ENCODE measurements at places on chromosomes 1 and 21.

- no peak for DNase-seq
Observed at GRCh38 chr1:155513300-155513916, 49.2 kb downstream of the ASH1L start.

- no peak for DNase-seq
Observed at GRCh38 chr21:36707763-36708285, 8.9 kb downstream of the SIM2 start.

GRCh38 chr1:179046808-179047635 is 21.3 kb downstream of the FAM20B start:
- no peak for DNase-seq

GRCh38 chr1:164233149-164233548 is 325.8 kb upstream of the PBX1 start:
- DNase-seq = no peak

DNA sequence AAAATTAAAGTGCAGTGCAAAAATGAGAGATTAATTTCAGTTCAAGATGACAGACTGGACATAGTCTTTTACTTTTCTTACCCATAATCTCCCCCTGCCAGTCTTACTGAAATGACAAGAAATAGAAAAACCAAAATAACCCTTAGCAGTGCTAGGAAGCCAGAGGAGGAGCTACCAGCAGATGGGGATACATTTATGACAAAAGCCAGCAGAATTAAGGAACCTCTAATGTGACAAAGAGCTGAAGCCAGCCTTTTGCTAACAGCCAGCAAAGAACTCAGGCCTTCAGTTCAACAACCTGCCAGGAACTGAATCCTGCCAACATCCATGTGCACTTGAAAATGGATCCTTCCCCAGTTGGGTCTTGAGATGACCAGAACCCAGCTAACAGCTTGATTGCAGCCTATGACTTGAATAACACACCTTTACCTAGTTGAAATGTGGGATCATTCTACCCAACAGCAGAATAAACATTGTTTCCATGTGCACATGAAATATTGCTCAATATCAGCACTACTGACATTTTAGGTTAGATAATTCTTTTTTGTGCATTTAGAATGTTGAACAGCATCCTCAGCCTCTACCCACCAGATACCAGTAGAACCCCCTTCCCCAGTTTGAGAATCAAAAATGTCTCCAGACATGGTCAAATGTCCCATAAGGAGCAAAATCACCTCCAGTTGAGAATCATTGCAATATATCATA is 7.9 kb upstream of the TRAF5 start:
- no peak for DNase-seq

DNA sequence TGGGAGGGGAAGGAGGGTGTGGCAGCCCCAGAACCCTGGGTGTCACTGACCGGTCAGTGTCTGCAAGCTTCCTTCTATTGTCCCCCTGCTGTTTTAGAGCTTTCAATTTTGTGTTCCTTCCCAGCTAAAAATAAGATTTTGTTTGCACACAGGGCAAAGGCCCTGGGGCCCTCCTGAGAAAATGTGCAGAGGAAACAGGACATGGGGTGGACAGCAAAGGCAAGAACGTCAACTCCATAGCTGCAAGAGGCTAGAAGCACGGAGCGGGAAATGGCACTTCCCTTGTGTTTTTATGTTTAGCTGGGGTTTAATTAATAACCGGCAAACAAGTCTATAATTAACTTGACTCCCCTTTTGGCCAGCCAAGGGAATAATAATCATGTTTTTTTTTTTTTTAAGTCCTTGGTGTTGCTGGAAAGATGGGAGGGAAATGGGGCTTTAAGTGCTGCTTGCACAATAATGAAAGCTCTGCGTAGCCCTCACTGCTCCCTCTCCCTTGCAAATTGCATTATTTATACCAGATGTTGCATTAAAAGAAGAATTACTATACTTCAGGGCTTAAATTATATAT is 261.4 kb upstream of the USP24 start:
- no peak for DNase-seq

- no peak for DNase-seq
Observed at GRCh38 chr1:181405584-181405983, 77.7 kb upstream of the CACNA1E start.

- no peak for DNase-seq
Observed at GRCh38 chr1:67401443-67401842, 28.8 kb downstream of the SERBP1 start.

DNA sequence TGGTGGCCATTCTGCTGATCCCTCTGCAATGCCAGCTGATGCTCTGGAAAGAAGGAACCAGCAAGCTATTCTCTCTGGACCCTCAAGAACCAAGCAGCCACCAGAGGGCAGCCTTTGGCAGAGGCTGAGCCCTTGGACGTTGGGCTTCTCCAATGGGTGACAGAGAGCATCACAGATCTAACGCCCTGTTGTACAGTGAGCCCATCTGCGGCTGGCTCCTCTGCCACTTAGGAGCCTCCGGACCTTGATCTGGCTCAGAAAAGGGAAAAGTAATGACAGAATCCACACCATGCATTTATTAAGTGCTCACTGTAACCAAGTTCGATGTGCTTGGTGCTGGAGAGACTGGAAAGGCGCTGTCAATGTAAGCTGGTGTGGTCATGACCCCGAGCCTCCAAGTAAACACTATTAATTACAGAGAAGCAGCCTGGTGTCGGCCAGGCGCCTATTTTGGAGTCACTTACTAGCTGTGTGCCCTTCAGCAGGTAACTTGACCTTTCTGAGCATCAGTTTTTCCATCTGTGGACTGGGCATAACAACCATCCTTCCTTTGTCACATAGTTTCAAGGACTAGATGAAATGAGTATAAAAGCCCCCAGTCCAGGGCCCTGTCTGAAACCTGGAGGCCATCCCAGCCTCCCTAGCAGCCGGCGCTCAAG is 34.9 kb downstream of the ECE1 start:
- DNase-seq = peak; percentile 60

GRCh38 chr1:205355075-205355453 is 1.7 kb downstream of the KLHDC8A start:
- DNase-seq = no peak

DNA sequence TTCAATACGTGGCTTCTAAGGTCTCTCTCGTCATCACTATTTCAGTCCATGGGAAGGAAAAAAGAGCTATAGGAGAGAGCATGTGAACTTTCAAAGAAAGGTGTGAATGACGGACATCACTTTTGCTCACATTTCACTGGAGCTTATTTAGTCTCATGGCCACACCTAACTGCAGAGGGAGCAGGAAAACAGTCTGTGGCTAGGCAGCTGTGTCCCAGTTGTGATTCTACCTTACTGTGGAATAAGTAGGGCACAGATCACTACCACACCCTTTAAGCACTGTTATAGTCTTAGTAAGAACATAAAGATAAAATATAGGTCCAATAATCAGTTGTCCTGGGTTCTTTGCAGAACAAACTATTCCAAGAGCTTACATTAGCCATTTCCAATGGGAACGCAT is 192.9 kb downstream of the NRIP1 start:
- no peak for DNase-seq

DNA sequence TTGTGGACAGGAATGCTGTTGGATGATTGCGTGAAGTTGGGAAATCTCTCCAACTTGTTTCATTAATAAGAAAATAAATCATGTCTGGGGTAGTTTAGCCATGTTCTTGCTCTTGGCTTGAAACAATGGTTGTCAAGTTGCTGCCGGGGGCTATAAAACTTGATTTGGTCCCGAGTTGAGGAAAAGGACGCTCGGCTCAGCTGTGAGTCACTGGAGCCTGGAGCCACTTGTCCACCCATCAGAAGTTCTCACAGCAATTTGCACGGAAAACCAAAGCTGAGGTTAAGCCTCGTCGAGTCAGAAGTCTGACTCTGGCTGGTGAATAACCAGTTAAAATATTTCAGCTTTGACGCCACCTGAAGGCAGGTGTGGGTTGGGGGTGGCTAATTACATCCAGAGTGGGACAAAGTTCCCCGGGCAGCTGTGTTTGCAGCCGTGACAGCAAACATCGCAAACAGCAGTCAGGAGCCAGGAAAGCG is 19.7 kb upstream of the RIPK4 start:
- DNase-seq = no peak

- no peak for DNase-seq
Observed at GRCh38 chr1:190759807-190760206, 282.1 kb upstream of the BRINP3 start.

GRCh38 chr1:234309598-234310459 is 63.4 kb upstream of the COA6 start:
- DNase-seq = peak; percentile 43

- no peak for DNase-seq
Observed at GRCh38 chr1:44174630-44175029, 33.2 kb upstream of the KLF18 start.

DNA sequence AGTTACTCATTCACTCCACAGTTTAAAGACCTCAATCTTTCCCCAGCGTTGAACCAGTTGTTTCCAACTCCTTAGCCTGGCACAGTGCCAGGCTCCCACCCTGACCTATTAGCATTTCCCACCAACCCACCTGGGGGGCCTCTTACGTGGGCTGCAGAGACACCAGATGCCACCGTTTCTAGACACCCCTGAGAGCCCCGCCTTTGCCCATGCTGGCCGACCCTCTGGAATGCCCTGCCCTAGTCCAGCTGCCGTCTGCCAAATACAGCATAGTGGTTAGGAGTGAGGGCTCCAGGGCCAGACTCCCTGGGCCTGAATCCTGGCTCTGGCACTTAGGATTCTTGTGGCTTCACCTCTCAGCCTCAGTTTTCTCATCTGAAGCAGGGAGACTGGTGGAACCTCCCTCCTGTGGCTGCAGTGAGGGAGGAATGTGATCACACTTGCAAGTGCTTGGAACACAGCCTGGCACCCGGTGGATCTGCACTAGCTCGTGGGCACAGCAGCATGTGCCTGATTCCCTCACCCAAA is 65.2 kb downstream of the TMCO4 start:
- no peak for DNase-seq

DNA sequence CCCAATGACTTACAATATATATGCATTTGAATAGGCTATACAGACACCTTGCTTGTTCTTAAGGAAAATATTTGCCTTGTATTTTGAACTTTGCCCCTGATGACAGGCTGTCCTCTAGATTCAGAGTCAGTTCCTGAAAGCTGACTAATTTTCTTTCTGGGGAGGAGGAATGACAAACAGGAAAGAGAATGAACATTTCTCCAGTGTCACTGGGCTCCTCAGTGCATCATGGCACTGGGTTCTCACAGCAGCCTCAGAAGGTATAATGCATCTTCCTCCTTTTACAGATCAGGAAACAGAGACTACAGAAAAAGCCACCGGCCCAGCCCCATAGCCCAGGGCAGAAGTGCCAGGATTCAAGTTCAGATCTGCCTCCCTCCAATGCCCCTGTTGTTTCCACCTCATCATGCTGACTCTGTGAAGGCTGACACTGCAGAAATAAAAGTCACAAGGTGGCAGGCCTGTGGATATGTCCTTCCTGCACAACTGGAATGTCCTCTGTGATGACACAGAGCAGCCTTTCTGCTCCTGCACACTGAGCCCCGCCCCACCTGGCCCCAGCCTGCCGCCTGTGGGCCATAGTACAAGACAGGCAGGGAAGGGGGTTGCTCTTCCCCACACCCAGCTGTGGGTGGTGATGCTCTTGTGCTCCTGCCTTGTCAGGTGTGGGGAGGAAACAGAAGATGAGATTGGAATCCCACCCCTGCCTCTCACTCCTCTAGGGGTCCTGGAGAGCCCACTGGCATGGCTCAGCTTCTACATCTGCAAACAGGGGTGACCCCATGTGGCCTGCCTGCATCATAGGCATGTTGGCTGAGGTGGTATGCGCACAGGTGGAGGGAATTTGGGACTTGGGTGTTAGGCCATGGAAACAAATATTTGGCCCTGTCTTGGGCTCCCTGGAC is 6.4 kb downstream of the TTC22 start:
- no peak for DNase-seq

DNA sequence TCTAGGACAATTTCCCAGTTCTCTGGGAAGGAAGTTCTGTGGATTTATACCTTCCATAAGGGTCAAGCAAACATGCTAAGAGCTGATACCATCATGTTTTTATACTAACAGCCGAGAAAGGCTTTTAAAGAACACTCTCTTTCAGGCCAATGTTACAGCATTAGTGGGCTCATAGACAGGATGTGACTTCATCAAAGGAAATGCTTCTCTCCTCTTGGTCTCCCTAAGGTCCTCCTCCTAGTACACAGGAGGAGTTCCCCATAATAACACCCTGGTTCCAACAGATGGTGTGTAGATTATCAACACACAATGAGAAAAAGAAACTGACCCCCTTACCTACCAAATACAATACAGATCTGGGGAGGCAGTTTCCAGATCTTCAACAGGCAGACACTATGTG is 26.7 kb upstream of the GLIS1 start:
- no peak for DNase-seq

GRCh38 chr1:91754816-91755580 is 131.0 kb downstream of the TGFBR3 start:
- DNase-seq = no peak

GRCh38 chr1:43387976-43388599 is 1.5 kb downstream of the MED8 start:
- no peak for DNase-seq

DNA sequence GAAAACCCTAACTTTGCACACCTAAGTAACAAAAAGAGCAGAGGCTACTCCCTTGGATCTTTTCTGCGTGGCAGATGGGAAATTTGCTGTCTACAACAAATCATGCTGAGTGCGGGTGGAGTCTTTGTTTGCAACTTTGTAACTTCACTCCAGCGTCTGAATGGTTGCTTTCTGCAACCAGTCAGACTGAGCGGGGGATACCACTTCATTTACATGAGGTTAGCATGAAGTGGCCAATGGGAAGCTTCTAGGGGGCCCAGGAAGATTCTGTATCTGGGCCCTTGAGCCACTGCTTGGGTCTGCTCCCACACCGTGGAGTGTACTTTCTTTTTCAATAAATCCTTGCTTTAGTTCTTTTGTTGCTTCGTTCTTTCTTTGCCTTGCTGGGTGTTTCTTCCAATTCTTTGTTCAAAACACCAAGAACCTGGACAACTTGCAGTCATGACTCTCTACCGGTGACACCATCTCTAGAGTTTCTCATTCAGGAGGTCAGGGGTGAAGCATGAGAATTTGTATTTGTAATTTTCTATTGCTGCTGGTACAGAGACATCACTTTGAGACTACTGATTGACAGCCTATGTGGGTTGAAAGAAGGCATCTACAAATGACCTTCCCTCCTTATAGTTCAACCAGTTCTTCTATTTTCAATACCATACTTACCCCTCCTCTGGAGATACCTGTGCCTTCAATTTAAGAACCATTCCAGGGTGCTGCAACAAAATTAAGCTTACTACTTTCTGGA is 55.8 kb upstream of the RC3H1 start:
- DNase-seq = no peak

All from stimulated activated CD8-positive, alpha-beta memory T cell treated with anti-CD3 and anti-CD28 coated beads, Interleukin-4, amount 100 ng/mL, for 4 hours (primary cell).